ENCODE measurements at places on chromosomes 3 and 15.
A peak's percentile ranks its signal among the peaks of the same experiment; 100 is the strongest.

DNA sequence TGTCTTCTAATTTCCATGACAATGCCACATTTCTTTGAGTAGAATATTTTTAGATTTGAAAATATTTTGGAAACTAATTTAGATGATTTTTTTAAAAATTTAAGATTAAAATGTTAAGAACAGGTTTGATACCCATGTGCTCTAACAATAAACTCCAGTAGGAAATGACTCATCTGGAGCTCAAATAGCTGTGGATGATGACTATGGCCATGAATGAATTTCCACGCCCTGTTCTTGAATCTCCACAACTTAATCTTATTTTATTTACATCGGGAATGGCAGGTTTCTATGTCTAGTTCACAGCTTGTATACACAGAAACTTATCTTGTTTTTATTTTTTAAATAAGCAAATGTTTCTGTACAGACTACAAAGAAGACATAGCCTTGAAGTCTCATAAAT is 726.8 kb downstream of the NAALADL2 start:
- peak; percentile 78 for DNase-seq

DNA sequence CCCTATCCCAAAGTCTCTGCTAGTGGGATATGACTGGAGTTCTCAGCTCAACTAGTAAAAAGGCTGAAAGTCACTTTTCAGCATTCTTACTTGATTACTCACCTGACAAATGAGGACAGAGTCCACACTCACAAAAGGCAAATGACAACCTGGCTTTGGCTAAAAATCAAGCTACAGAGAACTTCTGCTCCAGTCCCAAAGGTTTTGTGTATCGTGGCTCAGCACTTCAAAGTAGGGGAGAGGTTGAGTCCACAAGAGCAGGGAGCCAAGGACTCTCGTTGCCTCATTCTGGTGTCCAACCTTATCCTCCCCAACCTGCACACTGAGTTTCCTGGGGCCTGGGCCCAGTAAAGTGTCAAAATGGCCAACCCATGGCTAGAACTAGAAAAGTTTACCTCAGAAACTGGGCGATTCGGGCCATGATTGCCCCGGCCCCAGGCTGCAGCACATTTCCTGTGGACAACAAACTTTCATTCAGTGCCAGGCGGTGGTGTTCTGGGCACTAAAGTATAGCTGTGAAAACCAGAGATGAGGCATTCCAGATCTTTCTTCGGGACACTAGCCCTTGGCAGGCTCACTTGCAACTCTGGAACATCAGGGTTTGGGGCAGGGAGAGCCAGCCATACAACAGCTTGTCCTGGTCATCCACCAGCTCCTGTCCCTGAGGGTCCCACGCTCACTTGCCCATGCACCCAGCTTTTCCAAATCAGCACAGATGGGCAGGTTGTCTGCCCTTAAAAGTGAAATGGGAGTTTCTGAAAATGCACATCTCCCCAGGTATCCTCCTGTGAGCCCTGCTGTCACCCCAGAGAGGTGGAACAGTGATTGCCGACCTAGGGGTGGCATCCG is 3.1 kb downstream of the ACAA1 start:
- DNase-seq = no peak

GRCh38 chr3:142857056-142857455 is 31.8 kb downstream of the PCOLCE2 start:
- DNase-seq = peak; percentile 17

- no peak for DNase-seq
Observed at GRCh38 chr3:73141525-73141924, 80.1 kb downstream of the EBLN2 start.

GRCh38 chr3:33919312-33920120 is 121.1 kb downstream of the PDCD6IP start:
- DNase-seq = no peak

- peak; percentile 62 for DNase-seq
Observed at GRCh38 chr3:16884084-16884747, 539 bp upstream of the PLCL2 start.

DNA sequence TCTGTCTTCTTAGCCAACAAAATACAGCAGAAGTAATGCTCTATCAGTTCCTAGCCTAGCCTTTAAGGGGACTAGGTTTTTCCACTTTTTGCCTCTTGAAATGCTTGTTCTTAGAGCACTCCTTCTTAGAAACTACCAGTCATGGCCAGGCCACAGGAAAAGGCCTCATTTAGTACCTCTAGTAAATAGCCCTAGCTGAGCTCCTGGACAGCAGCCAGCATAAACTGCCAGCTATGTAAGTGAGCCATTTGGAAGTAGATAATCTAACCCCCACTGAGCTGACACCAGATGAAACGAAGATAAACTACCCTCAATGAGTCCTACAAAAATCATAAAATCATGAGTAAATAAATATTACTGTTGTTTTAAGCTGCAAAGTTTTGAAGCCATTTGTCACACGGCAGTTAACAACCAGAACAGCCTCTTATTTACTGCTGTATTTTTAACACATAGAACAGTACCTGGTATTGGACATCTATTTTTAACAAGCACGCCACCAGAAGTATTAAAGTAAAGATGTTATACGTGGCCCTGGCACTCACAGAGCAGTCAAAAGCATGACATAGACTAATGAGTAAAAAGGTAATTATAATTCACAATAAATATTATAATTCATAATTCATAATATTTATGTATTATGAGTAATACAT is 12.0 kb downstream of the TBC1D5 start:
- peak; percentile 68 for DNase-seq

GRCh38 chr3:97883736-97884135 is 61.9 kb downstream of the CRYBG3 start:
- no peak for DNase-seq

- no peak for DNase-seq
Observed at GRCh38 chr15:40925495-40925862, 3.7 kb upstream of the DLL4 start.

DNA sequence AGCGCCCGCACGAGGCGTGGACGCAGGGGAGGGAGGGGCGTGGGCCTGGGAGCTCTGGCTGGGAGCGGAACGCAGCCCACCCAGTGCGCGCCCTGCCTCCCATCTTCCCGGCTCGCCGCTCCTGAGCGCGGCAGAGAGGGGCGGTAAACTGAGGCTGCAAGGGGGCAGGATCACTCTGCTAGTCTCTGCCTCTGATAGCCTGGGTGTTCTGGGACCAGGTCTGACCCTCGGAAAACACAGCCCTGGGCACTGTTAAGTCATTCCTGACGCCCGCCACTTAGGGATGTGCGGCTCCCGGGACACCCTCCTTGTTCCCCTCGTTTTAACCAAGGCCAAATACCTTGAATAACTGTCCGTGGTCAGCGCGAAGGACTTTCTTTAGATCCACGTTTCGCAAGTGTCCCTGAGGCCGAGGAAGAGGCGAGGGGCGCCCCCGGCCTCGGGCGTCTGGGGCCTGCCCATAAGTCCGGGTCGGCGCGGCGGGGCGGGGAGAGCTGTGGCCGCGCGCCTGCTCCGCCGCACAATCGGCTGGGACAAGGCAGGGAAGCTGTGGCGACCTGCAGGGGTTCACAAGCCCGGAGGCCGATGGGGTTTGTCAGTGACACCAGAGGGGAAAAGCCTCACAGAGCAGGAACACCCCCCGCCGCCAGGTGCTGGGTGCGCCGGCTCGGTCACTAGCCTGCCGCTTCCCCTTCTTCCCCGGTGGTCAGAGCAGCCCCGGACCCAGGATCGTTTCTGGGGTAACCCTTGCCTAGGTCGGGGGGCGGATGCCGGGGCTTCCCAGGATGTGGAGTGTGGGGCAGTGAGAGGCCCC is 1.5 kb downstream of the ITPKA start:
- no peak for DNase-seq

DNA sequence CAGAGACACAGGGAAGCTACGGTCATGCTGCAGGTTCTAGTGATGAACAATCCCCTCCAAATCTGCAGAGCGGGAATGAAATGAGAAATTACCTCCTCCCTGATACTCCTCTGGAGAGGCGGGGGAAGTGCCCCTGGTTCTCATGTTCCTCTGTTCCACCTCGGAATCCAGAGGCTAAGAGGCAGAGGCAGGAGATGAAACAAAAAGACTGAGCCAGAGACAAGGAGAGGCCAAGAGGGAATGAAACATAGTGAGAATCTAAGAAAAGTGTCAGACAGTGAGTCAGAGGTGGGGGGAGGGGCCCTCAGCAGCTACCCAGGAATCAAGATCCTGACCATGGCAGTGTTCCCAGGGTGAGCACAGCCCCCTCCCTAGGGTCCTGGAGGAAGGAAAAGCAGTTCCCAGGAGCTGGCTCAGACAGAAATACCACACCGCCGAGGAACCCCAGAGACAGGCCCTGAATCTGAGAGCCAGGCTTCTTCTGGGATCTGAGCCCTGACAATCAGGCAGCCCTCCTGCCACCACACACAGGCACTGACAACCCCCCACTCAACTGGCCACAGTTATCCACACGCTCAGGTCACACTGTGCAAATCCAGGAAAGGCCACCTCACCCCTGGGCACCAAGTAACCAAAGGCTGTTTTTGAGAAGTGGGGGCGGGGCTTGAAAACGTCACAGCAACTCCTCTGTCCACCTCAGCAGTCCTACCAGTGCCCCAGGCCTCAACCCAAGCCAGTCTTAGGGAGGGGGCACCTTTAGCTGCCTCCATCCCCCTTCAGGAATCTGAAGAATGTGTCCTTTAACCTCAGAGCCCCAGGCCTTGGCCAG is 2.4 kb downstream of the CSRNP1 start:
- DNase-seq = peak; percentile 98

- no peak for DNase-seq
Observed at GRCh38 chr3:180116658-180117057, 79.9 kb upstream of the PEX5L start.

DNA sequence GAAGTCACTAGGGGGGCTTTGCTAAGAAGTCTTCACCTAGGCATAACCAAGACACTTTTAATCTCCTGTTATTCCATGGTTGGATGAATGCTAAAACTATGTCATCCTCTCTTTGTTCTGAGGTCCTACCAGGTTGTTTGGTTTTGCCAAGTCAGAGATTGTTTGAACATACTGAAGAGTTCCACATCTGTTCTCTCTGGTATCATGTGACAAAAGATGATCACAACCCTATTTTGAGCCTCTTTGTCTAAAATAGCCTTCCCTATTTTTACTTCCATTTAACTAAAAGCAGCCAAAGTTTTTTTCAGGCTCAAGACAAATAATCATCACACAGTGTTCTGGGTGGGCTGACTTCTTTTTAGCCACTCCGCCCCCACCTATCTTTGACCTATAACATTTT is 218.4 kb upstream of the LMCD1 start:
- no peak for DNase-seq

DNA sequence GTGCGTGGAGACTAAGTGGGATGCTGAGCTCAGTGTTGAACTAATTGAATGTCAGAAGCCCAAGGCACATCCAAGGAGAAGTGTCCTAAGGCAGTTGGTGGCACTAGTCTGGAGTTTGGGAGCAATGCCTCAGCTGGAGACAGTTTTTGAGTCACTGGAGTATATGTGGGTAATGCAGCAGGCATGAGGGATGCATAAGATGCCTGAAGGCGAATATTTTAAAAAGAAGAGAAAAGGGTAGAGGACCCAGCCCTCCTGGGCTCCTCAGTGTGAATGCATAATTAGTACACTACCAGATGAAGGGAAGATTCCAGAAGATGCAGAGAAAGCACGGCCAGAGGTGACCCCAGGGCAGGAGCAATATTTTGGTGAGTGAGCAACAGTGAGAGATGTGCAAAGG is 25.1 kb upstream of the PROK2 start:
- no peak for DNase-seq

- DNase-seq = peak; percentile 75
Observed at GRCh38 chr15:79339588-79340314, 28.8 kb downstream of the TMED3 start.

GRCh38 chr3:113374078-113374477 is 67.2 kb downstream of the CFAP44 start:
- no peak for DNase-seq

- DNase-seq = peak; percentile 92
Observed at GRCh38 chr3:171417813-171418212, 42.4 kb downstream of the TNIK start.

DNA sequence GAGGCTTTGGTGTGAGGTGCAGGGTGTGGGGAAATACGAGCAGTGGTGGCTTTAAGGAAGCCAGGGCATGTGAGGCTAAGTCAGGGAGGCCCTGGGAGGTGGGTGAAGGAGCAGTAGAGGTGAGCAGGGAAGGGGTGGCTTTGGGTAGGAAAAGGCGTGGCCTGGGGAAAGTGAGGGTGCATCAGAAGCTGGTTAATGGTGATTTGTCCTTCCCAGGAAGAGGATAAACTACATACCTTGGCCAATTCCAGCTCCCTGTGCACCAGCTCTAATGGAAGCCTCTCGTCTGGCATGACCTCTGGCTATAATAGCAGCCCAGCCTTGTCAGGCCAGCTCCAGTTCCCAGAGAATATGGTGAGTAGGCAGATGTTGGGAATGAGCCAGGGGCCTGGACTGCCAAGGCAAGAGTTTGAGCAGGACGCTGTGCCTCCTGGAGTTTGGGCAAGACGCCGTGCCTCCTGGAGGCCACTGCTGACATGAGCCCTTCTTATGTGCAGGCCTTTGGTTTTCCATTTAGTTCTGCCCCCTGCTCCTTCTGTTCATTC is 41.3 kb downstream of the CDAN1 start:
- DNase-seq = no peak

- DNase-seq = no peak
Observed at GRCh38 chr15:47727676-47728075, 10.4 kb downstream of the SEMA6D start.

- DNase-seq = no peak
Observed at GRCh38 chr15:43238671-43239131, 17.9 kb upstream of the EPB42 start.

- DNase-seq = no peak
Observed at GRCh38 chr15:39192351-39192750, 388.5 kb upstream of the THBS1 start.

- DNase-seq = peak; percentile 88
Observed at GRCh38 chr3:101890716-101891115, 41.4 kb downstream of the NFKBIZ start.

DNA sequence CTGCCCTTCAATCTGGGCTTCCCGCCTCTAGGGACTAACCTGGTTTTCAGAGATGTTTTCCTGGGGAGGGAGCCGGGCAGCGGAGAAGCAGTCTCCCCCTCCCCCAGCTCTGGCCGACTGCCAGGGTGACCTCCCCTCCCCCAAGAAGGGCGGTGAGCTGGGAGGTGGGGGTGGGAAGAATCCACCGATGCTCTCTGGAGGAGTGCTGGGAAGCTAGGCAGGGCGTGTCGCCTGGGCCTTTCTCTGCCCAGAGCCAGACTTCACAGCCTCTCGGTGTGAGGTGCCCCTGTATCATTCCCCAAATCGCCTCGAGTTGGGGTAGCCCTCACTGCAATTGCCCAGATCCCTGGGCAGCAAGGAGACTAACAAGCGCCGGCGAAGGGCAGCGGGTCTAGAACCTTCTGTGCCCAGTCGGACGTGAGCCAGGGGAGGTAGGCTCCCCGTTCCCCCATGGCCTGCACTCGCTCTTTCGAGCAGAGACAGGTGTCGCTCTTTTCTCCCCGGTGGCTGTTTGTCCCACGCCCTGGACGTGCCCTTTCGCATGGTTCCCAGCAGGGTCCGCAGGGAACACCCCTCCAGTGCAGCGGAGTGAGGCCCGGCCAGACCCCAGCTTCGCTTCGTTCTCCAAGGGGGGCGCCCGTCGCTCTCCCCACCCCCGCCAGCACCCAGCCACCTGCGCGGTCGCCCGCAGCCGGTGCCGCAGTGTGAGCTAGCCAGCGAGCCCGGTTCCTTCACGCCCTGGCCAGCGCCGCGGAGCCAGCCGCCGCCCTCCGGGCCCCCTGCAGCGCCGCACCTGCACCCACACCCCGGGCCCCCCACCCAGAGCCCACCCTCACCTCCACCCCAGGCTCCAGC is 1.1 kb downstream of the RAB6B start:
- DNase-seq = no peak

All from cardiac fibroblast (primary cell).